GM10248 (cell line): ENCODE measurements at places on chromosomes 4 and X.
A peak's percentile ranks its signal among the peaks of the same experiment; 100 is the strongest.

DNA sequence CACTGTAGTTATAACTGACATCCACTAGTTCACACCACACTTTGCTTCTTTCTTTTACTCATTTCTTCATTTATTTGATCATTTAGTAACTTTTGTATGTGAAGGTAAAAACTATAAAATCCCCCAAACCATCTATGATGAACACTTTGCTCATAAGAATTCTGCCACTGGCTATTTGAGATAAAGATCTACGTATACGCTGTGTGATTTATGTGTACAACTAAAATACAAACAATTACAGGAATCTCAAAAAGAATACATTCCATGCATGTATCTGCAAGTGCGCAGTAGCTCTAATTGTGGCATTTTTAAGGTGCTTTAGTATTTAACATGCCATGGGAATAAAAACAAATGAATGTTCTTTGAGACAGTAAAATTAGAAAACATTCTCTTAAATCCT is 156.9 kb upstream of the NAP1L5 start:
- no peak for DNase-seq

- no peak for DNase-seq
Measured at GRCh38 chr4:28310926-28311325, 1450.3 kb downstream of the STIM2 start.

DNA sequence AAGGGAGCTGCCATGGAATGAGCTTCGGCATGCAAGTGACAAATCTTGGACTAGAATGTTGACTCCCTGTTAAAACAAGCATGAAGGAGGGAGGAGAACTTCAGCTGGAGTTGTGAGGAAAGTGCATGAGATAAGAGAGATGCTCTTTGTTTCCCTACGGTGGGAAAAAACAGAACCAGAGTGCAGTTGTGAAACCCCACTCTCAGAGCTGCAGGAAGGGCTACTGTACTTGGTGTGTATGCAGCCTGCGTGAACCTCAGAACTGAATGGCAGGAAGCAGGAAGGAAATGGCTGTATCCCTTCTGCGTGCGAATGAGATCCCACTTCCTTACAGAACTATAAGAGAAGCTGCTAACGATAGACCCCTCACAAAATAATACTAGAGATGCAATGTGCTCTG is 57.2 kb downstream of the EGF start:
- DNase-seq: no peak

- no peak for DNase-seq
Measured at GRCh38 chr4:109683621-109684253, 19.5 kb downstream of the CASP6 start.

GRCh38 chr4:71027611-71028010 is 34.2 kb downstream of the DCK start:
- DNase-seq: no peak

DNA sequence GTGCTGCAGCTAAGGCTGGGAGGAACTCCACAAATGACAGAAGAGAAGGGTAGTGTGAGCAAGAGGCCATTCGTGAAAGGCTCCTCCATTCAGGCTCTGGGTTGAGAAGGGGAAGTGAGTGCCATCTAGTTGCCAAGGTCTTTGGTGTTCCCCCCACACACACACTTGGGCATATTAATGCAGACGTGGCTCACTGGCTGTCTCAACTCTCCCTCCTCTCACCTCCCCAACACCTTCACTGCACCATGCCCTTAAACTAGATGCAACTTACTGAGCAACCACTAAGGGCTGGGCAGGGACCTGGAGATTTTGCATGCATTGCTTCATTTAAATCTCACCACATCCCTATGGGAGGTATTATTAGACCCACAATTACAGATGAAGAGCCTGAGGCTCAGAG is 8.7 kb downstream of the CLRN2 start:
- DNase-seq: no peak

GRCh38 chr4:113826421-113826820 is 64.9 kb upstream of the CAMK2D start:
- DNase-seq: no peak

DNA sequence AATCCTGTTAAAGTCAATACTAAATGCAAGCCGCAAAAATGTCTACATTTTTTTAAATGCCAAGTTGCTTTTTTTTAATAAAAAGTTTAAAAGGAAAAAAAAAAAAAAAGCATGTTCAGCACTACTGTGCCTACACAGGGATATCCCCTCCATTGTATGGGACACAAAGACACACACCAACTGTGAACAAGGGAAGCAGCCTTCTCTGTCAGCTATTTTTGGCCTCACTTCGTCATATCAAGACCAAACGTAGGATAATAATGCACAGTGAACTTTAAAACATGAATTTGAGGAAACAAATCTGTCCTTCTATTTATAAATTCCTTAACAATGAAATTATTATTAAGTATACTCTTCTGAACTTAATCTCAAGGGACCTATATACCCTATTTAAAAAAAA is 4.4 kb downstream of the FBXW7 start:
- no peak for DNase-seq

DNA sequence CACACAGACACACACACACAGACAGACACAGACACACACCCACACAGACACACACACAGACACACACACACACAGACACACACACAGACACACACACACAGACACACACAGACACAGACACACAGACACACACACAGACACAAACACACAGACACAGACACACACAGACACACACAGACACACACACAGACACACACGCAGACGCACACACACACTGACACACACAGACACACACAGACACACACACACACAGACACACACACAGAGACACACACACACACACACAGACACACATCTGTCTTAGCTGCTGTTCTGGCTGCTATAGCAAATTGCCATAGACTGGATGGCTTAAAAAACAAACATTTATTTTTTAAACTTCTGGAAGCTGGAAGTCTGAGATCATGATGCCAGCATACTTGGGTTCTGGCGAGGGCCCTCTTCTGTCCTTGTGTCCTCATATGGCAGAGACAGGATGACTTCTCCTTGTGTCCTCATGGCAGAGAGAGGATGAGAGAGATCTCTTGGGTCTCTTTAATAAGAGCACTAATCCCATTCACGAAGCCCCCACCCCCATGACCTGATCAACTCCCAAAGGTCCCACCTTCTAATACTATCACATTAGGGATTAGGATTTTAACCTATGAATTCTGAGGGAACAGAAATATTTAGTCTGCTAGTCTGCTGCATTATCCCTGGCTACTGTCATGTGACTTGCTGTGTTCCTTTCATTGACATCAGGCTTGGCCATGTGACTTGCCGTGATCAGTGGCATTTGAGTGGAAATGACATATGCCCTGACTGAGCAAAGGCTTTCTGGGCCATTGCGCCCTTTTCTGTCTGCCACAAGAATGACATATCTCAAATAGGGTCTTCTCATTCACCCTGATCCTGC is 32.7 kb upstream of the RASGEF1B start:
- no peak for DNase-seq

DNA sequence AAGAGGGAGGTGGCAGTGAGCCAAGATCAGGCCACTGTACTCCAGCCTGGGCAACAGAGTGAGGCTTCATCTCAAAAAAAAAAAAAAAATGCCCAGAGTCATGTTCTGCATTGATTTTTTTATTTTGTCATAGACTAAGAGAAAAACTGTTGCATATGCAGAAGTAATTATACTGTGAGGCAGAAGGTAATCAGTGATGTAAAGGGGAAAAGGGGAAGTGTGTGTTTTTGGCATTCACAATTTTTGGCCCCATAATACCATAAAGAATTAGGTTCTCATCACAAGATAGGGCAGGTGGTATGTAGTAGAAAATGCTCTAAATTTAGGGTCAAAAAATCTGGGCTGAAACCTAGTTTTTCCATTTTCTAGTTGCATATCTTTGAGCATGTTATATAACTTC is 47.3 kb upstream of the GAB1 start:
- DNase-seq: no peak

- peak; percentile 58 for DNase-seq
Measured at GRCh38 chrX:29478336-29479069, 736.9 kb upstream of the MAGEB2 start.

DNA sequence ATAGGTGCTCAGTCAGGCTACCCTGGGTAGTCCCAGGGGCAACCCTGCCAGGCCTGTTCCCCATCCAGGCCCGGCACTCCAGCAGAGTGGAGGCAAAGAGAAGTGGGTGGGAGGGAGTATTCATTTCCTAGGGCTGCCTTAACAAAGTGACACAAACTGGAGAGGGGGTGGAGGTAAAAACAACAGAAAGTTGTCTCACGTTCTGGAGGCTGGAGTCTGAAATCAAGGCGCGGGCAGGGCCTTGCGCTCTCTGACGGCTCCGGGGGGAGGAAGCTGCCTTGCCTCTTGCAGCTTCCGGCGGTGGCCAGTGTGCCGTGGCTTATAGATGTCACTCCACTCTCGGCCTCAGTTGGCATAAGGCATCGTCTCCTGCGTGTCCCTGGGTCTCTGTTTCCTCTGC is 90.8 kb downstream of the DCTD start:
- DNase-seq: no peak

GRCh38 chr4:108060686-108061321 is 71.1 kb downstream of the HADH start:
- DNase-seq: no peak

DNA sequence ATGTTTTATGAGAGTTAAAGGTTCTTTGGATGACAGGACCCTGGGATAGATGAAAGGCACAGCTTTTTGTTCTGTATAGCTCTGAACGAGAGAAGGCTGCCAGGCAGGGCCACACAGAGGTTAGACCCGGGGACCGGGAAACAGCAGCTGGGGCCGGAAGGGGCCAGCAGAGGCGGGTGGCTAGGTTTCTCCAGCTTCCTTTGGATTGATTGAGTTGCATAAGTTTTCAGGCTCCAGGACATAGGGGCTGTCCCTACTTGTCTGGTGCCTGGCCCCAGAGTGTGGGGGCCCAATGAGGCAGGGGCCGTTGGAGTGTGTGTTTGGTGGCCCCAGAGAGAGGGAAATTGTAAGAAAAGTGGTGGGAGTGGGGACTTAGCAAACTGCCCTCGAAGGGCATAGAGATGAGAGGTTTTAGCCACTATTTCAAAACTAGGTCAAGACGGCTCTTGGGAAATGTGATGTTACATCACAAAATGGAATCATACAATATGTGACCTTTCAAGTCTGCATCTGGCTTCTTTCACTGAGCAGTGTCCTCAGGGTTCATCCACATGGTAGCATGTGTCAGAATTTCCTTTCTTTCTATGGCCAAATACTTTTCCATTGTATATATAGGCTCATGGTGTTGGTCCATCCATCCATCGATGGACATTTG is 3.7 kb downstream of the ZFP92 start:
- no peak for DNase-seq

GRCh38 chr4:3054169-3054759 is 20.1 kb downstream of the HTT-AS start:
- no peak for DNase-seq

DNA sequence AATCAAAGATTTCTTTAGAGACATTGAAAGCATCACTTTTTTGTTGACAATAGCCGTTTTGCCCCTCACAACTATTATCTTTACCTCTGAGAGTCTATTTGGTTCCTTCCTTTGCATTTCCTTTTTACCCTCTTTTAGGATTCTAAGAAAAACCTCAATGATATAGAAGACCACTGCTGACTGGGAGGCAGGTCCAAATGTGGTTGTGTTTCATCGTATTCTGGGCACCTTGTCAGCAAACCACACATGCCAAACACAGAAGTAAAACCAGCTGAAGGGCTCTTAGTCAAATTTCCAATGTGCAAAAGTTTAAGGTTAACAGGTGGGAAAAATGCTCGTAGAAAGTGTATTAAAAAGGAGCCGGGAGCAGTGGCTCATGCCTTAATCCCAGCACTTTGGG is 5.1 kb upstream of the PRMT9 start:
- no peak for DNase-seq

- DNase-seq: no peak
Measured at GRCh38 chr4:112299721-112300120, 2.6 kb downstream of the ALPK1 start.

GRCh38 chr4:124212815-124213630 is 499.5 kb downstream of the ANKRD50 start:
- no peak for DNase-seq

- DNase-seq: peak; percentile 52
Measured at GRCh38 chrX:101383679-101384205, 2.2 kb downstream of the BTK start.

GRCh38 chrX:83508006-83508405 is at the start of gene POU3F4:
TSS of gene POU3F4 (plus strand) at chrX:83508290. CDS start at chrX:83508325, 35 bp downstream.
- no peak for DNase-seq

GRCh38 chr4:144579411-144580030 is 66.4 kb upstream of the HHIP start:
- DNase-seq: no peak
